Stimulated activated CD4-positive, alpha-beta T cell treated with anti-CD3 and anti-CD28 coated beads, Interleukin-1b, Interleukin-23, amount 100 ng/mL, for 1 hour (primary cell): ENCODE measurements at places on chromosomes 6 and 20.

GRCh38 chr6:64083261-64083660 is 447.7 kb downstream of the PHF3 start:
- DNase-seq = no peak

DNA sequence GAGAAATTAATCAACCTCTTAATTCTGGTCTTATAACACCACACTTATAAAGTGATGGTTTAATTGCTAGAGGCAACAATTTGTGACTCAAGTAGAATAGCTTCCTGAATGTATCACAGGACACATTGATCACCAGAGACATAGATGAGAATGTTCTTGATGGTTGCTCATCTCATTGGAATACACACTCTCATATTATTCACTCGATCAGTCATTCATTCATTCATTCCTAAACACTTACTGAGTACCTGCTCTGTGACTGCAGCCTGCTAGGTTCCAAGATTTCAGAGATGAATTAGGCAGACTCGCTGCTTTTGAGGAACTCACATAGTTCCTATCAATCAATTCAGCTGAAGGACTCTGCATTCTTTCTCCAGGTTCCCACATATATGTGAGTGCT is 365.1 kb upstream of the SOX4 start:
- no peak for DNase-seq

DNA sequence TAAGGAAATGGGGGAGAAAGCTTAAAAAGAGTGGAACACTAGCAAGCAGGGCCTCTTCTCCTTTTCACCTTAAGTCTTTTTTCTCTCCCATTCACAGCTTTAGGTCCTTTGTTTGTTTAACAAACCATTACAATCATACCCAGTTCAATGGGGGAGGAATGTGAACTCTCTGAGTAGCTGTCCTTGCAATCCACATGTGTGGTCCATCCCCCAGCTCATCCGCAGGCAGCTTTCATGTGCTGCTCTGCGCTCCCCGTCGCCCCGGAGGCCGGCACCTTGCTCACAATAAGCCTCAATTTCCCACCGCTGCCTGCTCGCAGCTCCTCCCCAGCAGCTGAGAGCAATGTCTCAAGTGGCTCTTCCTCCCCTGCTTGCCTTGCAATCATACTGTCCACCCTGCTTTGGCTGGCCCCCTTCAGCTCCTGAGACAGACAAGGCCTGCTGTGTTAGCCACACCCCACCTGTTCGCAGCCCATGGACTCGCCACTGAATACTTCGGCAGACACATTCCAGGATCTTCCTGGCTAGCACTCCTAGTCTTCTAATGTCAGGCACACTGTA is 49.1 kb downstream of the PLAGL1 start:
- no peak for DNase-seq

DNA sequence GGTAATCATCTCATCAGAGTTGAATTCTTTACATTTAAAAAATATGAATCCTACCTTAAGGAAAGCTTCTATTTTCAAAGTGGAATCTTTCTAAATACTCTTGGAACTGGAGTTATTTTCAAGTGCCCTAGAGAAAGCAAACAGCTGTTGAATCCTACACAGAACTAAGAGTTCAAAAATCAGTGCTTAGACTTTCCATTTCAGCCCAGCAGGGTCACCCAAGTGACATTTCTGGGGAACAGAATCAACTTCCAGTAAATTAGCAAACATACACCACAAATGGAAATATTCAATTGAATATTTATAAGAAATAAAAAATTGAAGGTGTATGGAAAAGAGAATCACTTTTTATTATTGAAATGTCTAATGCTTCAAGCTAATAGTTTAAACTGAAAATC is 427.7 kb upstream of the NOX3 start:
- no peak for DNase-seq

DNA sequence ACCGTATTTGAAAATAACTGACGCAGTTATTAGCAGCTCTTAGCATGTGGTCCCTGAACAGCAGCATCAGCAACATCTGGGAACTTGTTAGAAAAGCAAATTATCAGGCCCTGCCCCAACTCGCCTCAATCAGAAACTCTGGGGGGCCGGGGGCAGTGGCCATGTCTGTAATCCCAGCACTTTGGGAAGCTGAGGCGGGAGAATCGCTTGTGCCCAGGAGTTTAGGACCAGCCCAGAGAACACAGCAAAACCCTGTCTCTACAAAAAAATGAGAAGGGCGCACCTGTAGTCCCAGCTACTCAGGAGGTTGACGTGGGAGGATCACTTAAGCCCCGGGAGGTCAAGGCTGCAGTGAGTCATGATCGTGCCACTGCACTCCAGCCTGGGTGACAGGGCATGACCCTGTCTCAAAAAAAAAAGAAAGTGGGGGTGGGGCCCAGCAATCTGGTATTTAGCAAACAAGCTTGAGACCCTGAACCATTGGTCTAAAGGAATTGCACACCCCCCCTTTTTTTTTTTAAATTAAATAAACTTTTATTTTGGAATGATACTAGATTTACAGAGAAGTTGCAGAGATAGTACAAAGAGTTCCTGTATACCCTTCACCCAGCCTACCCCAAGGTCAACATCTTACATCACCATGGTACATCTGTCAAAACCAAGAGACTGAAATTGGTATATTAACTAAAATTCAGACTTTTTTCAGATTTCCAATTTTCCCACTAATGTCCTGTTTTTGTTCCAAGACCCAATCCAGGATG is 6.7 kb downstream of the SRXN1 start:
- DNase-seq = no peak

GRCh38 chr20:57220337-57221145 is 45.9 kb downstream of the BMP7 start:
- DNase-seq = no peak

DNA sequence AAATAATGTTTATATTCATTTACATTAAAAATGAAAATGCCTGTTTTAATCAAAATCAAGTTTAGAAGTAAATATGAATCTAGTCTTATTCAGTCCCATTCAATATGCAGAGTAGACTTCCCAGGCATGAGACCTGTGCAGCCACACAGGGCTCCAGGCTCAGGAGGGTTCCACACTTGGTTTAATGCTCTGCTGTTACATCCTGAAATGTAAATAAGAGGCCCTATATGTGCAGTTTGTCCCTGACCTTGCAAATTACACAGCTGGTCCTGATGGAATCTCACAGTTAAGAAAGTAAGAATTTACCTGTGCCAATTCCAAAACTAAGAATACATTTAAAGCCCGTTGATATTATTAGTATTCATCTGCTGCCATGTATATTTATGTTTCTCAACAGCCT is 79.4 kb downstream of the ARHGAP18 start:
- DNase-seq = no peak

- no peak for DNase-seq
Observed at GRCh38 chr6:32982702-32983492, 14.5 kb downstream of the BRD2 start.

GRCh38 chr6:35586542-35586941 is 73.8 kb upstream of the TULP1 start:
- DNase-seq = no peak

DNA sequence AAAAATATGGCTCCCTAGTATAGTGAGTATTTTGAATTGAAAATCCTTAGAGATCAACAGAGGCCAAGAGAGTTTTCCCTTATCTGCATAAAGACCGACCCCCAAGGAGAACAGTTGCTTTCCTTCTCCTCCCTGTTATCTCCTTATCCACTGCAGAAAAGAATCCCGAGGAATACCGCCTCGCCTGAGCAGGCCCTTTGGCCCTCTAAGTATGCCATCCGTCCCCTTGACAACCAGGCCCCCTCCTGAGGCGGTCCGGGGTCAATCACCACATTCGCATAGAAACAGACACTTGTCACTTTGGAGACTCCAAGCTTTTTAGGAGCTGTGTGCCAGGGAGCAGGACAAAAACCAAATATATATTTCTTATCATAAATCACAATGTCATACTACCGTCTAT is 15.9 kb upstream of the GGTLC1 start:
- DNase-seq = no peak

- DNase-seq = no peak
Observed at GRCh38 chr20:19699180-19699971, 58.7 kb upstream of the RIN2 start.

GRCh38 chr6:90544081-90544480 is 42.8 kb downstream of the MAP3K7 start:
- DNase-seq = no peak

DNA sequence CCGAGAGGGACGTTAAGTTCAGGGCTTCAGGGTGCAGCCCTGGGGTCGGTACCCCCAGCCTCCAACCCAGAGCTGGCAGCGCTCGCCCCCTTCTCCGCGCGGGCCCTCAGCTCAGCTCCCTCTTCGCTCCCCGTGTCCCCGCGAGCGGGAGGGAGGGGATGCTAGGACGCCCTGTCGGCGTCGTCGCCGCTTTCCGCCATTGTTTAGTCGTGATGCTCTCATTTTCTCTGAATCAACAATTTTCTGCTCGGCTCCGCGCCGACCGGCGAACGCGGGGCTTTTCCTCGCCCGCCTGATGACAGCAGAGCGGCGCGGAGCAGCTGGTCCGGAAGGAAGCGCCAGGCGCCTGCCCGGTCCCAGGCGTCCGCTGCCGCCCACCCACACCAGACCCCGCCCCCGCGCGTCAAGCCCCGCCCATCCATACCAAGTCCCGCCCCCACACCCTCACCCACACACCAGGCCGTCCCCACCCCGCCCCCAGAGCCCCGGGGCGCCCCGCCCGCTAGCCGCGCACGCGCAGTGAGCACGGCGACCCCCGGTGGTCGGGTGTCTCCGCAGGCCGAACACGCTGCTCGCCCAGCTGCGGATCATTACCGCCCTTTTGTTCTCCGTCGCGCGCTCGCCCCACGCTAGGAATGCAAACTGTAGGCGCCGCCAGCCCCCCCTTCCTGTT is 50.1 kb upstream of the SLC32A1 start:
- peak; percentile 47 for DNase-seq

DNA sequence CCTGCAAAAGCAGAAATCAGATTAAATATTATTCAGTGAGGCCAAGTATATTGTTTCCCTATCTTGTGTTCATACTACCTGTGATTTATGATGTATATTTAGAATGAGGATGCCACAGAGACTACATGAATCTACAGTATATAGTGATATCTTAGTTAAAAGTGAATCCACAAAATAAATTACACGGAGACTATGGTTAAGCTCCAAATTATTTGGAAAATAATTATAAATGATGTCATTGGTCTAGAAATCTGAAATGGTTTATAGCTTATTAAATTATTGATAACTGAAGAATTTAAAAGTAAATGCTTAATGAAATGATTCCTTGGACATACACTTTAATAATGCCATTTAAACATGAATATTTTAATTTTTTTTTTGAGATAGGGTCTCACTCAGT is 4.2 kb upstream of the USP45 start:
- no peak for DNase-seq

DNA sequence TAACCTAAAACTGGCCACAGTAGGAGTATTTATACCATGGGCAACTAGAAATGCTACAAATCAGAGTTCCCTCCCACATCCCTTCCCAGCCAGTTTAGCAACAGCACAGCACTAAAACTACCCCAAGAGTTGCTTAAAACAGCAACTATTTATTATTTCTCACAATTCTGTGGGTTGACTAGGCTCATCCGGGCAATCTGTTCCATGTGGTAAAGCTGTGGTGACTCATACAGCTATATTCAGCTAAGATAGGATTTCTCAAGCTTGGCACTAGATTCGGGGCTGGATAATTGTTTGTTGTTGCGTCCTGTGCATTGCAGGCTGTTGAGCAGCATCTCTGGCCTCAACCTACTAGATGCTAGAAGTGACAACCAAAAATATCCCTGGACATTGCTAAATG is 8.6 kb upstream of the HECA start:
- DNase-seq = no peak

DNA sequence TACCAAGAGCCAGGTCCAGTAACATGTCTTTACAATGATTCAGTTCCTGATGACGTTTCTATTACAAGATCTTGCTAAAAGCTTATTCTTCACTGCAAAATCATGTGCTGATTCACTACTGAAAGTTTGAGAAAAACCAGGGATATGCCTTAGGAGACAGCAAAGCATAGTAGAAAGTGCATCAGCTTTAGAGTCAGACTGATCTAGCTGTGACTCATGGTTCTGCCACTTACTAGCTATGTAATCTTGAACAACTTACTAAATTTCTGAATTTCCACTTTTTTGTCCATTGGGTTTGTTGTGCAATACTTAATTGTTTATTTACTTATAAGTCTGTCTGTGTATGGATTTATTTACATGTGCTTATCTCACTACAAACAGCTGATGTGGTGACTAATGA is 198.5 kb upstream of the RSPO3 start:
- DNase-seq = no peak

- DNase-seq = peak; percentile 54
Observed at GRCh38 chr6:37021356-37022129, 16.1 kb downstream of the FGD2 start.

DNA sequence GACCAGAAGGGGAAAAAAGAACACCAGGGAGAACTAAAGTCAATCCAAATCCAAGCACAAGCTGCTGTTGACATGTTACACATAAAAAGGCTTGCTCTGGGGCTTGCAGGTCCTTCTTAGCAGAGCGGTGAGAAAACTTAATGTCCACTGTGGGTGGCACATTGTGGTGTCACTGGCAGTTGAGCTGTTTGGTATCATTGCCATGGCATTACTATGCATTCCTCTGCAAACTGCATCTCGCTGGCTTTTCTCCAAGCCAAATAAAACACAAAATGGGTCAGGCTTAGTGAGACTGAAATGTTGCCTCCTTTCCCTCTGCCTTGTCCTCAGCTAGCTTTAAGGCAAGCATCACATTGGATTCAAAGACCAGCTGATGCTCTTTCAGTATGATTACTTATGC is 40.9 kb downstream of the LY86 start:
- no peak for DNase-seq

DNA sequence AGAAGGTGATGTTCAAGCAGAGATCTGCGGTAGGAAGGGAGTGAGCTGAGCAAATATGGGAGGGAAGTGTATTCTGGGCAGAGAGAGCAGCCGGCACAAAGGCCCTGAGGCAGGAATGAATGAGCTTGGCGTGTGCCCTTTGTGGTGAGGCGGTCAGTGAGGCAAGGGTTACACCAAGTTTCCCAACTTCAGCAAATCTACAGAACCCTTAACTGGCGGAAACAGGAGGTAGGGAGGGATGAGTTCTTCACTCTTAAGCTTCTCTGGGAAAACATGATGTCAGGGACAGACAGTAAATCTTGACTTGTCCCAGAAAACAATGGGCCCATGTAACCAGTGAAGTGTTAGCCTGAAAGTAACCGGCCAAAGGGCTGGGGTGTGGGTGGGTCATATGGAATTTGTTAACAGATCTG is 97.1 kb upstream of the PTPN1 start:
- DNase-seq = no peak

GRCh38 chr6:169785566-169785965 is 34.1 kb downstream of the ERMARD start:
- DNase-seq = no peak

GRCh38 chr6:52162940-52163908 is 23.0 kb upstream of the IL17A start:
- no peak for DNase-seq

GRCh38 chr6:26360451-26361416 is 4.3 kb upstream of the BTN3A2 start:
- DNase-seq = no peak

DNA sequence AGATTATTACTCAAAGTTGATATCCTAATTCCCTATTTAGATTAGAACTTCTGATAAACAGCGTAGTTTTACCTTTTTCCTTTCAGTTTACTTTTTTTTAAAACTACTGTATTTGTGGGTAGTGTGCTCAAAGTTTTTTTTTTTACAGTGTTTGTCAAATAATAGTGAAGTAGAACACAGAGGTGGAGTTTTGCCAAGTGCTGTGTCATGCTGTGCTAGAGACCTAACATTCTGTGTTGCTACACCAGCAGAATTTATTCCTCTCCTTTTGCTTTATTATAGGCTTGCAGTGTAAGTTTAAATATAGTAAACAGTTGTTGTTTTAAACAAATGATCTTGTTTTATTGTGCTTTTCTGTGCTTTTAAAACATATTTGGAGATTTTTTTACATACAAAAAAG is 125.4 kb downstream of the HIVEP1 start:
- DNase-seq = no peak

- no peak for DNase-seq
Observed at GRCh38 chr20:16236589-16237241, 336.5 kb downstream of the KIF16B start.
